NB4 (cell line): ENCODE measurements at places on chromosomes 3 and 15.

GRCh38 chr15:33859992-33860545 is 108.2 kb upstream of the CHRM5 start:
- DNase-seq: no peak

DNA sequence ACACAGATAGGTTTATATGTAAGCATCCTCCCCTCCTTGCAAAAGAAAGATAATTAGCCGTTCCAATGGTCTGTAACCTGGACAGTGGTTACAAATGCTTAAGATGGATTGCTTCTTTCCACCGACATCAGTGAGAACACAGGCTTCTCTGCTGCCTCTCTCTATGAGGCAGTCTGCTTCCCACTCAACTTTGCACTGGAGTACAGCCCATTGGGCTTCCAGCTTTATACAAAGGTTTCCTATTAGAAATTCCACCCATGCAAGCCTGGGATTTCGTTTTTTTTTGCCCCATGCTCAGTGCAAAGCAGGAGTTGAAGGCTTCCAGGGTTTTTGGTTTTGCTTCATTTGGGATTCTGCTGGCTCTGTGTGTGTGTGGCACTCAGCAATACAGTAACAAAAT is 47.3 kb upstream of the C3orf22 start:
- no peak for DNase-seq

DNA sequence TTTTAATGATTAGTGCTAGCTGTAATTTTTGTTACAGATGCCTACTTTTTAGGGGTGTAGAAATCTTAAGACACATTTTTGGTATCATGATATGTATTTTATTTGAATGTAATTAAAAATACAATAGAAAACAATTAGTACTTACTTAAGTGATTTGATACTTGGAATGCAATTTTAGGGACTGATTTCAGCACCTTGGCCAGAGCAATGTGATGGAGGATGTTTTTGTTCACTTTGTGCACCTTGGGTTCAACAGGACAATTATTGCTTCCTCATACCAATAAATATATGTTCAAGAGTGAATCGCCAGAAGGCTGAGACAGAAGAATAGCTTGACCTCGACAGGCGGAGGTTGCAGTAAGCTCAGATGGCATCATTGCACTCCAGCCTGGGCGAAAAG is 22.3 kb downstream of the GMNC start:
- peak; percentile 4 for DNase-seq

GRCh38 chr3:100609963-100610362 is 562 bp downstream of the ADGRG7 start:
- no peak for DNase-seq

DNA sequence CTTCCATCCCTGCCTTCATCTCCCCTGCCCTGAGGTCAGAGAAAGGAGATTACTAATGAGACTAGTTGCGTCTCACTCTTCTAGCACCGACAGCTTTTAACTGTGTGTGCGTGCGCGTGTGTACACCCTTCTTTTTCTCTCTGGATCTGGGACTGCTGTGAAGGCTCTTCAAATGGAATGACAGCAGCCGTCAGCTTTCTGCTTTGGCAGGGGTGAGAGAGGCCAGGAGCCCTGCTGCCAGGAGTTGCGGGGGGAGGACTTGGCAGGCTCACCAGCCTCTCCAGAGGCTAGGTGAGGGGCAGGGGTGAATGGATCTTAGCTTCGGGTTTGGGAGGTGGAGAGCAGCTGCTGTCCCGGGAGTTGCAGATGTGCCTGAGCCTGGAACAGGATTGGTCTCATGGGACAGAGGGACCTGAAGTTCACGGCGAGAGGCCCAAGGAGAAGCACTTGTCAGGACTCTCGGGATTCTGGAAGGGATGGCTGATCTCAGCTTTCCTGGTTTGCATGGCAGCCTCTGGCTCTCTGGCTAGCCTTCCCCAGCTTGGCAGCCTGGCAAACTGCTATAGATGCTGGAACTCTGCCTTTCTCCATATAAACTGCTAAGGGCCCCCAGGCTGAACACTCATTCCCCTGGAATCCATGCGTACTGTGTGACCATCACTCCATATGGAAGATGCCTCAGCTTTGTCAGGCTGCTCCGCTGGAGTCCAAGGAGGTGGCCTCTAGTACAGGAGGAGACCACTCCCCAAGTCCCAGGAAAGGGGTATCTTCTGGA is 16.6 kb downstream of the TEX264 start:
- no peak for DNase-seq

- no peak for DNase-seq
Observed at GRCh38 chr3:10281951-10282350, 10.8 kb downstream of the GHRL start.

DNA sequence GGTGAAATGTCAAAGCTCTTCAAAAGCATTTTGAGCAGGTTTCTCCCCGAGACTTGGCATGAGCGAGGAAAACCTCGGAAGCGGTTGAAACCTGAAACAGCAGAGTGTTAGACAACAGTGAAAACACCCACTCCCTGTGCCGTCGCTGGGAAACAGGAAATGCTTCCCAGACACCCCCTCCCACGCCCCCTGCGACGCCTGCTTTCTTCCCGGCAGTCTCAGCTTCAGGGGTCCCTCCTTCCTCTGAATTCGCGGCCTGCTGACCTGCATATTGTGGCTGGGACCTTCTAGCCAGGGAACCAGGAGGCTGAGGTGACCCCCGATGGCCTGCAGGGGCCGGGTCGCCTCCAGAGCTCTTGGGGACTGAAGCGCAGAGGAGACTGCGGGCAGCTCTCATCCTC is 250.6 kb upstream of the LYSMD4 start:
- DNase-seq: no peak

DNA sequence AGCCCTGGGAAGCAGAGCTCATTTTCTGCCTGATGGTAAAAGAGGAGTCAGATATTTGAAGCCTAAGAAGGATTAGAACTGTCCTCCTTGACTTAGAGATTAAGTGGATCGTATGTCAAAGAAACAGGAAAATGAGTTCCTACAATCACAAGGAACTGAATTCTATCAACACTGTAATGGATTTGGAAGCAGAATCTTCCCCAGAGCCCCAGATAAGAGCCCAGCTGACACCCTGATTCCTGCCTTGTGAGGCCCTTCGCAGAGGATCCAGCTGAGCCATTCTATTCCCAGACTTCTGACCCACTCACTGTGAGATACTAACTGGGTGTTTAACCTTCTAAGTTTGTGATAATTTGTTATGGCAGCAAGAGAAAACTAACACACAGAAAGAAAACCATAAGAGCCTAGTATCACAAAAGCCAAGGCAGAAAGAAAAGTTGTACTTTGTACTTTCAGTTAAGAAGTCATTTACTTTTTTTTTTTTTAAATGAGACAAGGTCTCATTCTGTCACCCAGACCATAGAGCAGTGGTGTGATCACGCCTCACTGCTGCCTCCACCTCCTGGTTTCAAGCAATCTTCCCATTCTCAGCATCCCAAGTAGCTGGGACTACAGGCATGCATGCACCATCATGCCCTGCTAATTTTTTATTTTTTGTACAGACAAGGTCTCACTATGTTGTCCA is 61.1 kb upstream of the ZBTB20 start:
- DNase-seq: no peak

- no peak for DNase-seq
Observed at GRCh38 chr3:115503394-115503793, 119.9 kb upstream of the GAP43 start.

- no peak for DNase-seq
Observed at GRCh38 chr3:197381371-197381770, 83.0 kb upstream of the DLG1 start.

DNA sequence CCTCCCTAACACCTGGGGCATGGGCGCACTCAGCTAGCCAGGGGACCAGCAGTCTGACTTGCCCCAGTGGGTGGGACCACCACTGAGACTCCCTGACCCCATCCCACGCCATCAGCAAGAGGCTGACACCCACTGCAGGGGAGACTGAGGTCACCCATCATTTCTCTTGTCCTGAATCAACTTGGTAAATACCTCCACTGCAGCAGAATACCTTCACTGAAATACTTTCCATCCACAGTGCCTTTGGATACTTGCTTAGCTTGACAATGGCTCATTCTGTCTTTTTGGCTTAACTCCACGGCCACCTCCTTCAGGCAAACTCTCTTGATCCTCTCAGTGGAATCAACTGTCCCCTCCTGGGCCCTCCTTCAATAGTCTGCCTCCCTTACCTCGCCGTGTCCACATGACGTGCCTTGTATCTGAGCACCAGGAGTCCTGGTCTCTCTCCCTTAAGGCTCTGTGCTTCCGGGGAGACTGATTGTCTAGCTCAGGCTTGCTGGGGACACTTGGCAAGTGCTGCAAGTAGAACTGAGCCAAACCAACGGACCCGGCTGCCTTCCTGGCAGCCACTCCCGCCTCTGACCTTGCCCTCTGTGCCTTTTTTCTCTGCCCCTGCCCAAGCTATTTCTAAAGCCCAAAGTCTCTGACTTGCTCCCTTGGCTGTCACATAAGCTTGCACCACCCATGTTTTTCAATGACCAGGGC is 119.1 kb downstream of the ADCY5 start:
- no peak for DNase-seq

- no peak for DNase-seq
Observed at GRCh38 chr3:71723452-71724170, 1.6 kb downstream of the EIF4E3 start.

DNA sequence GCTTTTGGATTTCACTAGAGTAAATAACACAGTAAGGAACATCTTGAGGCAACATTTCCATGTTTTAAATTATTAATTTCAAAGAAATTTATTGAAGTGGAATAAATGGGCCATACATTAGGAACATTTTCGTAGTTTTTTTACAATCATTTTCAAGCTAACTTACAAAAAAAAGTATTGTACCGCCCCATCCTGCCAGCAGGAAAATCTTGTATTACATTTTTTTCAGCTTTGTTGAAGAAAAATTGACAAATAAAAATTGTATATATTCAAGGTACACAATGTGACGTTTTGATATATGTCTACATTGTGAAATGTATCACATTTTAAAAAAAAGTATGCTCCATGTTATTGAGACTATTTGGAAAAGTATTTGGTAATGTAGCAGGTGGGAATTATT is 1001.9 kb upstream of the NR2F2 start:
- DNase-seq: no peak

- DNase-seq: no peak
Observed at GRCh38 chr3:33790091-33790490, 8.3 kb upstream of the PDCD6IP start.

- peak; percentile 72 for DNase-seq
Observed at GRCh38 chr15:80317389-80318182, 65.6 kb upstream of the CTXND1 start.

DNA sequence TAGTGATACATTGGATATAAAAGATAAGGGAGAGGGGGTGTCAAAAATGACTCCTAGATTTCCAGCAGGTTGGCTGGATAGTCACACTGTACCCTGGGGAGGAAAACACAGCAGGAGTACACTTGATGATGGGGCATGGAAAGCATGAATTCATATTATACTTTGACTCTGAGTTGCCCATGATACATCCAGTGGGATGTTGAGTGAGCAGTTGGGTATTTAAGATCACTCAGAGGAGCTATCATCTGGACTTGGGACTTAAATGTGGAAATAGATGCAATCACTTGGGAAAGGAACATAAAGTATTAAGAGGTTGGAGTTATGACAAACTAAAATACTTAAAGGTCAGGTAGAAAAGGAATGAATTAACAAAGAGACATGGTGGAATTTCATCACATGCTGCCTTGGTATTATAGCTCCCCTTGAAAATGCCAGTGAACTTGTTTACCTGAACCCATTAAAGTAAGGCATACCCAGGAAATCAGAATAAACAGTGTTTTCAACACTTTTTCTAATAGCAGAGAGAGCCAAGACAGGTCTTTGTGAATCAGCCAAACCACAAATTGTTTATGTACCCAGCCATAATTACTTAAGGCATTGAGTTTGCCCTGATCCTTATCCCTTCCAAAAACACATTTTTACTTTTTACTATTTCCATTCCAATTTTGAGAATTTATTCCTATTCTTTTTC is 49.9 kb upstream of the ABI3BP start:
- no peak for DNase-seq
